Amniotic stem cell (primary cell): ENCODE measurements at places on chromosomes 13 and 19.

- no peak for DNase-seq
Measured at GRCh38 chr19:6412061-6412446, 12.6 kb downstream of the KHSRP start.

DNA sequence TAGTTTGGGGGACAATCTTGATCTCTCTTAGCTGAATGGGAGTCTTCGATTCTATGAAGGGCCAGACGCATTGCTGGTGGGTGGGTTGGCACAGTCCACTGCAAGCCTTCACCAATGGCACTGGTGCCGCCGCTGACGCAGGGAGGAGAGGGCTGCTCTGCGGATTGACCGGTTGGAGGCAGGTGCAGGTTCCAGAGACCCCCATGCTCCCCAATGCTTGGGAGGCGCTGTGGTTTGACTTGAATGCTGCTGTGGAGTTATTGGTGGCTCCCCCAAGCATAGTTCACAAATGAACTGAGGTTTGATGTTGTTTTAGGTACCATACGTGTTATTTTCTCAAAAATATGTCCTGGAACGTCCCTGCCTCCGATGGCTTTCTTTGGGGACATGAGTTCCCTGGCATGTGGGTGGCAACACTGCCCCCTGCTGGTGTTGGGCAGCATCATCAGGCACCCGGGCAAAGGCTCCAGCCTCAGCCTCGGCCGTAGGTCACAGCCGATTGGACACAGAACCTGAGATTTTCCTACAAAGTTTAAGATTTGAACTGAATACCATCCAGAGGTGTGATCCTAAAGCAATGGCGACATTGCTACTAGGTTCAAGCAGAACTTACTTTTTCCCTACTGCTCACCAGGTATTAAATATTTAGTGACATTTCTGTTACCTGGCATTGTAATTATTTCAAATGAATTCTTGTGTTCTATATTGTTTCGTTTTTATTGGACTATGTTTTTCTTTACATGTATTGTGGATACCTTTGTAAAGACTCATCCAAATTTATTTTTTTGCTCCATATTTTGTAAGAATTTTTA lies 95.5 kb downstream of the ANKRD10 start:
- DNase-seq = peak; percentile 5

GRCh38 chr19:14977128-14977527 lies 2.5 kb downstream of the SLC1A6 start:
- no peak for DNase-seq

GRCh38 chr13:26551255-26551860 lies 6.1 kb upstream of the WASF3 start:
- no peak for DNase-seq

DNA sequence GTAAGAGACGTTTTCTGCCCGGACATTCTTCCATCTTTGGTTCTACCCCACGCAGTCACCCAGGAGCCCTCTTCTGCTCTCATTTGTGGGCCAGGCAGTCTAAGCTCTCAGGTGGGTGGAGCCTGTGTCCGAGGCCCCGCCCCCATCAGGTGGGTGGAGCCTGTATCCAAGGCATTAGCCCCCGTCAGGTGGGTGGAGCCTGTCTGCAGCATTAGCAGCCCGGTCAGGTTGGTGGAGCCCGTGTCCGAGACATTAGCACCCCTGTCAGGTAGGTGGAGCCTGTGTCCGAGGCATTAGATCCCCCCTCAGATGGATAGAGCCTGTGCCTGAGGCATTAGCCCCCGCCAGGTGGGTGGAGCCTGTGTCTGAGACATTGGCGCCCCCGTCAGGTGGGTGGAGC lies 45.5 kb upstream of the C13orf46 start:
- DNase-seq = no peak

DNA sequence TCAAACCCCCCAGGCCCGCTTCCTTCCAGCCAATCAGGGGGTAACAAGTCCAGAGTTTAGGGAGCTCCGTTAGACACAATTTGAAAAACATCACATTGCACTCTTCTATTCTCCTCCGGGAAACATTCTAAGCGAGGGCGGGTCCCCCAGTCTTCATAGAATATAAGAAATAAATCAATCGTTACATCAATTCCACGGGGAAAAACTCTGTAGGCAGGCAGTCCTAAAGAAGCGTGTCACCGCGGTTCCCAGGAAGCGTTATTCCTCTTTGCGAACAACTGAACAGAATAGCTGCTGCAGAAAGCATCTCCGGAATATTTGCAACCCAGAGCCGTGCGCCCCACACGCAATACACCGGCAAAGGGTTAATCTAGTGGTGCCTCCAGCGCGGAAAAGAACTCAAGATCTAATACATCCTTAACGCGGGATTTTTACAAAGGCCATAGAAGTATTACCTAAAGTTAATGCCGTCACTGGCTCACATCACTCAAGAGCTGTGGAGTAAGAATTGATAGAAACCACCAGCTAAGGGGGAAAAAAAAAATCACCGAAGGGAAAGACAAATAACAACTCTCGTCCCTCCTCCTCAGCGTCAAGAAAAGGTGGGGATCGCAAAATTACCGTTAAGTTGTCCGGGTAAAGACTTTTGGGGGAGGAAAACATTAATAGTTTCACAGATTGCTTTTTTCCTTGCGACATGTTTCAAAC lies 65.1 kb downstream of the KCNRG start:
- DNase-seq = no peak
